ENCODE measurements at places on chromosomes 4 and X.
A peak's percentile ranks its signal among the peaks of the same experiment; 100 is the strongest.

GRCh38 chr4:10664408-10664807 lies 20.2 kb downstream of the CLNK start:
- DNase-seq, result no peak

- DNase-seq, result no peak
These were observed 570 bp upstream of the SASH3 start for GRCh38 chrX:129779086-129779672.

- no peak for DNase-seq
These were observed 1.2 kb upstream of the CDK16 start for GRCh38 chrX:47217121-47217851.

- DNase-seq, result no peak
These were observed 652.1 kb downstream of the ANKRD50 start for GRCh38 chr4:124060261-124060918.

GRCh38 chr4:56215901-56216300 lies 171.4 kb downstream of the AASDH start:
- no peak for DNase-seq

GRCh38 chr4:13117185-13117584 lies 367.0 kb downstream of the RAB28 start:
- DNase-seq, result no peak

DNA sequence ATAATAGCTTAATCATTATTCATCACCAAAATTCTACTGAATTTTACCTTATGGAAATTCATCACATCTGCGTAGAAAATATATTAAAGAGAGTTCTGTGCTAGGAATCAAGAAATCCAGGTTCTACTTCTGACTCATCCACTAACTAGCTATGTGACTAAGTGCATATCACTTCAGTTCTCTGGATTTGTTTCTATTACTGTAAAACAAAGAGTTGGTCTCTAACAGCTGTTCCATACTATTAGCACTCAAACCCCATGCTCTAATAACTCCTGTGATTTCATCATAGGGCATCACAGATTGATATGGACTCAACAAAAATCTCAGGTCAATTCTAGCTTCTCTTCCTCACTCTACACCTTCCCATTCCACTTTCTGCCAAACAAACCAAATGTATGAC lies 572.0 kb downstream of the INPP4B start:
- no peak for DNase-seq

GRCh38 chrX:85012098-85012497 lies 8.4 kb downstream of the APOOL start:
- no peak for DNase-seq

DNA sequence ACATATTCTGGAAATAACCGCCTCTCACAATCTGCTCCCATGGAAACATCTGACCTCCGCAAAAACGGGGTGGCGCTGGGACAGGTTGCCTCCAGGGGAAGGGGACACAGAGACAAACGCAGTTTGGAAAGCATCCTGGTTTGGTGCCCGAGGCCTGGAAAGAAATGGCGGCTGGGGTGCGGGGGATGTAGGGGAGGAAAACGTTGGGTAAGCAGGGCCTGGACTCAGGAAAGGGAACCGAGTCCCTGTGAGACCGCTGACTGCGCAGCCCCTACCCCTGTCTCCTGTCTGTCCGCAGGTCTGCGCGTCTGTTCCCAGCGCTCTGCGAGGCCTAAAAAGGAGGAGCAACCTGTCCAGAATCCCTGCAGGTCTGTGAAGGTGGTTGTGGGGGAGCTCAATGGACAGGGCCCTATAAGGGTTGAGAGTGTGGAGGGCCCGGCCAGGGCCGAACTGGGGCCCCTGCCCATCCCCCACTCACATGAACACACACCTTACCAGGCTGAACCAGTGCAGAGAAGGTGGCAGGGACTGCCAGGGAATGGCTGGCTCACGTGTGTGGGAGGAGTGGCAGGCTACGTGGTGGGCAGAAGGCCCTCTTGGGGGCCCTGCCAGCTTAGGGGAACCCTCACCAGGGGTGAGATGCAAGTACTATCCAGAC lies 672 bp downstream of the TCEAL3 start:
- no peak for DNase-seq

GRCh38 chrX:17740137-17741122 lies 3.1 kb downstream of the SCML1 start:
- DNase-seq, result no peak

- DNase-seq, result no peak
These were observed 55.3 kb downstream of the TMEM131L start for GRCh38 chr4:153521478-153521877.

DNA sequence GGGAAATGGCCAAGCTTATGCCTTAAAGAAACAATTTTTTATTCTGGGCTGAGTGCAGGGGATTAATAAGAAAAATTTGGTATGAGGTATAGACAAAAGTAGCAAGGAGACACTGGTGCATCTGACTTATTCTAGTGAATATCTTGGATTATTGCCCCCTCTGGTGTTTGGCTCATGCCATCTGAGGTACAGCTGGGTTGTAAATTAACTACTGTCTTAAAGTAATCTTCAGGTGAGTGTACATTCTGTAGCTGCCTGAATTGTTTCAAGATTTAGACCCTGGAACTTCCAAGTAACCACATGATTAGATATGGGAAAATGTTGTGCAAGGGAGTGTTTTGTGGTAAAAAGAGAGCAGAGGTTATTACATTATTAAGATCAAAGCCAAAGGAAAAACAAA lies 988.7 kb downstream of the FAM133A start:
- no peak for DNase-seq

DNA sequence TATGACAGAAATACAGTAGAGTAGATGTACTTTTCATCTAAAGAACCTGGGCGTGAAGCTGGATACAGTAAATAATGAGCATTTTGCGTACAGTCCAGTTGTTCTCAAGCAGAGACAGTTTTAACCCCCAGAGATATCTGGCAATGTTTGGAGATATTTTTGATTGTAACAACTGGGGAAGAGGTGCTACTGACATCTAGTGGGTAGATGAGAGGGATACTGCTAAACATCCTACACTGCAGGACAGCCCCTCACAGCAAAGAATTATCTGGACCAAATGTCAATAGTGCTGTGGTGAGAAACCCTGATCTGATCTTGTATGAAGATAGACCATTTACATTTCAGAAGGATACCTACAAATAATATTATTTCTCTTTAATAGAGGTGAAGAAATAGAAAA lies 200.2 kb upstream of the FAM47A start:
- DNase-seq, result no peak

- DNase-seq, result no peak
These were observed 318.8 kb upstream of the NOCT start for GRCh38 chr4:138696771-138697170.

DNA sequence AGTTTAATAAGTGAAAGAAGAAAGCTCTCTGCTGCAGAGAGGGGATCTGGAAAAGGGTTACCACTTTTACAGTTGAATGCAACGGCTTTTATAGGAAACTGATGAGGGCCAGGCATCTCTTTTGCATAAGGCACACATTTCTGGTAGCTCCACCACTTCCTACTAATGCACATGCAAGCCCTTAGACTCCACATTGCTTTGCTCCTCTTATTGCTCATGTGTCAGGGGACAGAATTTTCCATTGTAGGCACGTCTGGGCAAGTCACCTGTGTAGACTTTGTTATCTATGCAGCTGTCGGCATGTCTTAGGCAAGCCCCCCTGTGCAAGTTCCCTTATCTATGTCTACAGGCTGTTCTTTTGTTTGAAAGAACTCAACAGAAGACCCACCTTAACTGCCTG lies 294.6 kb upstream of the STS start:
- no peak for DNase-seq

- DNase-seq, result no peak
These were observed 82.8 kb downstream of the NAT8L start for GRCh38 chr4:2141762-2142451.

DNA sequence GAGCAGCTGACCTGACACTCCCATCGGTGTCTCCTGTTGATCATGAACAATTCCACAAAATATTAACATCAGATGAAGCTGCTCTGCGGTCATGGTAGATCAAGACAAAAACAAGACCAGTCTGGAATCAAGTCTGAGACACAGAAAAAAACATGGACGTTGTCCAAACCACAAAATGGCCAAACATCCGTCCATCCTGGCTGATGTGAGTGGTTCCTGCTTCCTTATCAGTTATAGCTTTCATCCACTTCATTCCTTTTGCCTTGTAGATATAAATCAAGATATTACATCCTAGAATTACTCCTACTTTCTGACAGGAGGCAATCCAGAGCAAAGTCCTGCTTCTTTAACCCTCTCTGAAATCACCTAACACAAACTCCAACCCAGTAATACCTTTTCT lies 28.8 kb upstream of the PCSK1N start:
- DNase-seq, result no peak

DNA sequence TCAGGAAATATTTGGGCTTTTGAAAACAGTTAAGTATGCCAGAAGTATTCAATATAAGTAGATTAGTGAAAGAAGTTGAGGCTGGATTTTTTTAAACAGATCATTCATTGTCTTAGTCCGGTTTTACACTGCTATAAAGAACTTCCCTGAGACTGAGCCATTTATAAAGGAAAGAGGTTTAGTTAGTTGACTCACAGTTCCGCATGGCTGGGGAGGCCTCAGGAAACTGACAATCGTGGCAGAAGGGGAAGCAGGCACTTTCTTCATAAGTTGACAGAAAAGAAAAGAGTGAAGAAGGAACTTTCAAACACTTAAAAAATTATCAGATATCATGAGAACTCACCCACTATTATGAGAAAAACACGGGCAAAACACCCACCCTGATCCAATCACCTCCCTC lies 31.1 kb upstream of the CYLC1 start:
- no peak for DNase-seq

GRCh38 chr4:154049457-154050181 lies 260.7 kb upstream of the SFRP2 start:
- no peak for DNase-seq

- DNase-seq, result no peak
These were observed 417.7 kb upstream of the GALNT7 start for GRCh38 chr4:172750910-172751309.

GRCh38 chr4:6710282-6710681 lies 617 bp upstream of the MRFAP1L1 start:
- no peak for DNase-seq

- no peak for DNase-seq
These were observed 316.7 kb downstream of the RPA4 start for GRCh38 chrX:97200454-97200853.

- no peak for DNase-seq
These were observed 189.5 kb upstream of the FAT4 start for GRCh38 chr4:125125276-125125675.

- no peak for DNase-seq
These were observed 16.5 kb downstream of the TMPRSS11E start for GRCh38 chr4:68463796-68464195.

GRCh38 chr4:10108391-10108790 lies 8.2 kb downstream of the WDR1 start:
- DNase-seq, result no peak

DNA sequence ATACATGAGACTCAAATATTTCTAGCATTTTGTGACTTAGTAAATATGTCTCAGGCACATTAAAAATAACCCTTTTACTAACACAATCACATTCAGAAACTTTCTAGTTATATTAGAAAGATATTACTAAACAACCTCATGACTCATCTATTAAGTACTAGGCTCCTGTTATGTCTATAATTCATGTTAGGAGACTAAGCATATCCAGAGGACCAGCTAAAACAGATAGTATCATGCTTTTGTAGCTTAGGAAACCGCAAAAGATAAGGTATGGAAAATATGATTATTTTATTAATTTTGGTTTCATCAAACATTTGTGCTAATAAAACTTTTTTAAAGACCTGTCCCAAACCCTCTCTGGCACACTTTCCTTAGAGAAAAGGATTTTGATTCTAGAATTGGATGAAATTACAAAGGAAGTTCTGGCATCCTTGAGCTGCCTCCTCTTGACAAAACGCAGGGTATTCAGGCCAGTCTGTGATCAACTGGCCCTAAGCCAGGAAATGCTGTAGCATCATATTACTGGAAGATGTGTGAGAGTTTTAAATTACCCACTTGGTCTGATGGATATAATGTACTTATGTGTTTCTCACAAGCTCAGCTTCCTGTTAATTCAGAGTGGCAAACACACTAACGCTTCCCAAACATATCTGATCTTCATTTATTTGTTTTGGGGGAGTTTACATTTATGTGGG lies 60.4 kb downstream of the NRK start:
- DNase-seq, result no peak

- DNase-seq, result no peak
These were observed 110.3 kb downstream of the AREG start for GRCh38 chr4:74555231-74555630.

- DNase-seq, result no peak
These were observed 173.9 kb downstream of the GRIA3 start for GRCh38 chrX:123357941-123358340.

DNA sequence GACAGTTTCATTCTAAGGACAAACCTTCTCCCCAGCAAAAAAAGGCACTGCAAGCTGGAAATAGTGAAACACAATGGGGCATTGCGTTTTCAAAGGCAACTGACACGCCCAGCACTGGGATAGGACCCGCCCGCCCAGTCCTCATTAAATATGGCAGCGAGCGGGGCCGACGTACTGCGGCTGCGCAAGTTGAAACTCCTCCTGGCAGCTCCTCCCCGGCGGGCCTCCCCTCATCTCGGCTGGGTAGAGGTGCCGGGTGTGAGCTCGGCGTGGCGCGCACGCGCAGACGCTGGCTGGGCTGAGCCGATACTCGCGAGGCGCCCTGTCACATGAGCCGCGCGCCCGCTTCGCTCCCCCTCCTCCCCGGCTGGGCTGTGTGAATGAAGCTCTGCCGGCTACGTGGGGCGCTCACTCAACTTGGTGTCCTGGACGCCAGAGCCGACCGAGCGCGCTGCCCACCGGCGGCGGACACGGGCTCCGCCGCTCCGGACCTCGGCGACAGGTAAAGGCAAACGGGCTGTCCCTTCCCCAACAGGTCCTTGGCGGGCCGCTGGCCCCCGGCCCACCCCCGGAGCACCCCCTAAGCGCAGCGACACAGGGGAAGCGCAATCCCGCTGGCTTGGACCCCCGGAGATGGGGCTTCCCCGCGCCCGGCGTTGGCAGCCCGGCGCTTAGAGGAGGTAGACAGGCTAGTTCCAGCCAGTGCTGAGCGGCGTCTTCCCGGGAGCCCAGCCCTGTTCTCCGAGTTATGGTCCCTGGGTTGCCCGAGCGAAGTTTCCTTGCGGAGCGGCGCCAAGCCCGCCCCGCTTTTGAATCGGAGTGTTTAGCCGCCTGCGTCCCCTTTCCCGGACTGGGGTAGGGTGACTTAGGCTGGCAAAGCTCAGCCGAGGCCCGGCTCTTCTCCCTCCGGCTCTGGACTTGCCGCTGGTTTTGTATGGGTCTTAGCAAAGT lies at the start of gene CLCN5:
CLCN5 (plus strand) TSS at position 306 of the 951 bp plus-strand sequence. CDS start 2,703 bp downstream, outside the sequence.
- DNase-seq, result peak; percentile 86

- no peak for DNase-seq
These were observed 25.2 kb upstream of the NPFFR2 start for GRCh38 chr4:72006586-72006985.

GRCh38 chr4:138097912-138098600 lies 144.1 kb downstream of the SLC7A11 start:
- no peak for DNase-seq

GRCh38 chr4:83556006-83556707 lies 20.2 kb downstream of the GPAT3 start:
- no peak for DNase-seq
